ENCODE measurements at places on chromosomes 11 and 22.

DNA sequence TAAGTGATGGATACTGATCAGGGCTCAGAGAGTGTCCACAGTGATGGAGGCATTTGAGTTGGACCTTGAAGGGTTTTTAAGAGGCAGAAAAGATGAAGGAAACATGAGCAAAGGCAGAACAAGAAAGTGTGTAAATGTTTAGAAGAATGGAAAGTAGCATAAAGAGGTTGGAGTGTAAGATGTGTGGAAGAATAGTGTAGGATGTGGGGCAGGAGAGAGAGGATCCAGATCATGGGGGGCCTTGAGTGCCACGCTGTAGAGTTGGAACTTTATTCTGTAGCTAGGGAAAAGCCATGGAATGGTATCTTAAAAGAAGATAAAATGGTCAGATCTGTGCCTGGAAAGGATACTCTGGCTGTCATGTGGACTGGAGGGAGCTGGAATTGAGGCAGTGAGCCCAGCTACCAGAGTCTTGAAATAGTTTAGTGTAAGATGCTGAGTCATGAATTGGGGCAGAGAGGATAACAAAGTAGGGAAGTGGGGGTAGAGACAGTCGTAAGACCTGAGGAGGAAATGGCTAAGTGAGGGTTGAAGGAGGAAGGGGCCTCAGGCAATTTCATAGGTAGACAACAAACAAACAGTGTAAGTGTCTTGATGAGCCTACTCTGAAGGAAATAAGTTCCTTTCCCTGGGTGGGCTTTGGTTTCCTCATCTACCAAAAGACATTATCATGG lies 6.7 kb downstream of the KCNE3 start:
- DNase-seq: no peak

DNA sequence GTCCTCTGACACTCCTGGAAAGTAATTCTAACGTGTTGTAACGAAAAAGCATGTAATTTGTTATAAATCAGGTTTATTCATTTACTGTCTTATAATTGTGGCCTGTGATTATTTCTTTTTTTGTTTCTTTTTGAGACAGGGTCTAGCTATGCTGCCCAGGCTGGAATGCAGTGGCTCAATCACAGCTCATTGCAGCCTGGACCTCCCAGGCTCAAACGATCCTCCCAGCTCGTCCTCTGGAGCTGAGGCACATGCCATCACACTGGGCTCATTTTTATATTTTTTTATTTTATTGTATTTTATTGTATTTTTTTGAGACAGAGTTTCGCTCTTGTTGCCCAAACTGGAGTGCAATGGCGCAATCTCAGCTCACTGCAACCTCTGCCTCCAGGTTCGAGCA lies 15.9 kb downstream of the DENND5A start:
- DNase-seq: no peak

DNA sequence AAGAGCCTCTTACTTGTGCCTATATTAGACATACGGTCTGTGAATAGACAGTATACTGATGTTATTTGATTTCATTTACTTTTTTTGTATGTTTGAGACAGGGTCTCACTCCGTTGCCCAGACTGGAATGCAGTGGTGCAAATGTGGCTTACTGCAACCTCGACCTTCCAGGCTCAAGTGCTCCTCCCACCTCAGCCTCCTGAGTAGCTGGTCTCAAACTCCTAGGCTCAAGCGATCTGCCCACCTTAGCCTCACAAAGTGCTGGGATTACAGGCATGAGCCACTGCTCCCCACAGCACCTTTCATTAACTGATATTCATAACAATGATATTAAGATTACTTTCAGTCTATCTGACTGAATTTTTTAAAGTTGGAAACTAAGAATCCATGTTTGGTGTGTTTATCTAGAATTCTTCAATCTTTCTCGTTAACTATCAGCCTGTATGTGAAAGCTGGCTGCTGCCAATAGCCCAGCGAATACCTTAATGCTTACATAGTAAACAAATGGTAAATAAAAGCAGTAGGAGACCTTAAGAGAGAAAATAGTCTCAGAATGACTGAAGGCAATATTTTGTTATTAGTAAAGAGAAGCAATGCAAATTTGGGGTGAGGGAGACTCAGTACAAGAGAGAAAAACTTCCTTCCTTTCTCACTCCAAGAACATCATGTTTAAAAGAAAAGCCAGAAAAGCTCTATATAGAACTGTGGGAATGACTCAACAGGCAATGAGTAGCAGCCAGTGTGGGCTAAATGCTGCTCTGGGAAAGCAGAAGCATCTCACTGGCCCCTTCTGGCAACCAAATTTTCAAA lies 101.9 kb downstream of the MRTFA start:
- DNase-seq: no peak

DNA sequence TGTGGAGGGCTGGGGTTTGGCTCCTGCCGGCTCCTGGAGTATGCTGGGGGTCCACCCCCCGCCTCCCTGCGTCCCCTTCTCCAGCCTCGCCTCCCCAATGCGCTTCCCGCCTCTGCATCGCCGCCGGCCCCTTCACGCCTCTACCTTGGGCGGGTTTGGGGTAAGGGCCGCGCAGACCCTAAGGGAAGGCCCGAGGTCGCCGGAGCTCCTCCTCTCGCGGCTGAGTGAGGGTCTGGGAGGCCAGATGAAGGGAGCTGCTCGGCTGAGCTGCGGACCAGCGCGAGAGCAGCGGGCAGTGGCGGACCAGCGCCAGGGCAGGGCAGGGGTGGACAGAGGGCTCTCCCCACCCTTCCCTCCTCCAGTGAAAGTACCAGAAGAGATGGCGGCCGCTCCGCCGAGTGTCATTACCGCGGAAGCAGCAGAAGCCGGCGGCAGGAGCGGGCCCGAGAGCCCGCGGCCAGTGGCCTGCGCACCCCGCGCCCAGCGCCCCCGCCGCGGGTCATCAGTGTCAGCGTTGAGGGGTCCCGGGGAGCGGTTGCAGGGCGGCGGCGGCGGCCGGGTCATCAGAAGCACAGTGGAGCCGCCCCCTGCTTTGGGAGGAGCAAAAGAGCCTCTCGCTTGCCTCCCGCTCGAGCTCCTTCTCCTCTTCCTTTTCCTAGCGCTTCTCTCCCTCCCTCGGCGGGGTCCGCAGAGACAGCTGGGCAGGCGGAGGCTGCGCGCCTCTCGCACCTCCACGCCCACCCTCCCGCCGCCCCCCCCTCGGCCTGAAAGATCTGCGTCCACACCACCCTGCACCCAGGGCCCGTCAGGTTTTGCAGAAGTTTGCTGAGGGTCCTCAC lies 255.6 kb upstream of the CADM1 start:
- DNase-seq: no peak

DNA sequence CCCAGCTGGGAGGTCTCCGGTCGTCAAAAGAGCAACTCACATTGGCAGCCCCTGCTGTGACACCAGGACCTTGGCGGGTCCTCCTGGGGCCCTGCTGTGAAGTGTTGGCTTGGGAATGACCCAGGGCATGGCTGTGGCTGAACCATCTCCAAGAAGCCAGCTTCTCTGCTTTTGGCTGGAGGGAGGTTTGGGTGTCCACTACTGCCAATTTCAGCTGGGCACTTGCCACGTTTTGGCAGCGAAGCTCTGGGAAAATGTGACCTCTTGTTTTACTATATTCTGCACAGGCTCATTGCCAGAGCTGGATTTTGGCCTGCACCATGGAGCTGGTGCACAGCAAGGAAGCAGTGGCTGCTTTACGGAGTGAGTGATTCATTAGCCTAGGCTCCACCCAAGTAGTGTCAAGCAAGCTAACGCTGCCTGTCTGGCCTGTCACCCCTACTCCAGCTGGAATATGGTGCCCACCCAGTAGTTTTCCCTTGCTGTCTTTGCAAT lies 24.3 kb upstream of the SMCO4 start:
- no peak for DNase-seq

DNA sequence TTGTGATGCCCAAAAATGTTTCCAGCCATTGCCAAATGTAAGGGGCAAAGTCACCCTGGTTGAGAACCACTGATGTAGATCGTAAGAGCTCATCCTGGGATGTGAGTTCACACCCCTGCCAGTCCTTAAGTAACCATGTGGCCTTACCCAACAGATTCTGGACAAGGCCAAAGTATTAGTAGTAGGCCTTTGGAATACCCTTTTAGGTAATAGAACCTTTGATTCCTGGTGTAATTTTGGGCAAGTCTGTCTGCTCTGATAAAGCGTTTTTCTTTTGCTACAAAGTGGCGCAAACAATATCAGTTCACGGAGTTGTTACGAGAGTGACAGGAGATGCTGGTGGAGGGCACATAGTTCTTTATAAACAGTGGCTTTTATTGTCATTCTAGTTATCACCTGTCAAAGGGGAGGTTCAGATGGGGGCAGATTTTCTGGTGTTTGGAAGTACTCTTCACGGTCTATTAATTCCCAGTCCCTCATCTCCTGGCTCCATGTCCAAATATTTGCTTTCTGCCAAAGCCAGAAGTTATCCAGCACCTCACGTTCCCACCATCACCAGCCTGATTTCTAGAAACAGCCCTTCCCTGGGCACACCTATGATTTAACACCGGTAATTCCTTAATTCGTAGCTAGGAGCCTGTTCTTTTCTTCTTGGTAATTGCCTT lies 73.8 kb upstream of the CRYBB3 start:
- DNase-seq: no peak

GRCh38 chr11:69361466-69361865 lies 67.5 kb downstream of the MYEOV start:
- no peak for DNase-seq

DNA sequence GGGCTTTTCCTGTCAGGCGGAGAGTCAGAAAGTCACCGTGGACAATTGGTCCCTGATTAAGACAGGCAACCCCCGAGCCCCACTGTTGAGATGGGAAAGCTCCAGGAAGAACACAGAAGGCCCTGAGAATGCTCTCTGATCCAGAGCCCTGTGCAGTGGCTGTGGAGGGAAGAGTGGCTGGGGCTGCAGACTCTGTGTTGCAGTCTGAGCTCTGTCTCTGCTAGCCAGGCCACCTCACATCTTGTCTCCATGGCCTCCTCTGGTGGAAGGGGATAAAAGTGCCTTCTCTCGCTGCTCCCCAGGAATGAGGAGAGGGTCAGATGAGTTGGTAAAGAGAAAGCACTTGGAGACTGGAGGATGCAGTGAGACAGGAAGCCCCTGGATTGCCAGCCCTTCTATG lies 141.2 kb downstream of the CEP164 start:
- no peak for DNase-seq

DNA sequence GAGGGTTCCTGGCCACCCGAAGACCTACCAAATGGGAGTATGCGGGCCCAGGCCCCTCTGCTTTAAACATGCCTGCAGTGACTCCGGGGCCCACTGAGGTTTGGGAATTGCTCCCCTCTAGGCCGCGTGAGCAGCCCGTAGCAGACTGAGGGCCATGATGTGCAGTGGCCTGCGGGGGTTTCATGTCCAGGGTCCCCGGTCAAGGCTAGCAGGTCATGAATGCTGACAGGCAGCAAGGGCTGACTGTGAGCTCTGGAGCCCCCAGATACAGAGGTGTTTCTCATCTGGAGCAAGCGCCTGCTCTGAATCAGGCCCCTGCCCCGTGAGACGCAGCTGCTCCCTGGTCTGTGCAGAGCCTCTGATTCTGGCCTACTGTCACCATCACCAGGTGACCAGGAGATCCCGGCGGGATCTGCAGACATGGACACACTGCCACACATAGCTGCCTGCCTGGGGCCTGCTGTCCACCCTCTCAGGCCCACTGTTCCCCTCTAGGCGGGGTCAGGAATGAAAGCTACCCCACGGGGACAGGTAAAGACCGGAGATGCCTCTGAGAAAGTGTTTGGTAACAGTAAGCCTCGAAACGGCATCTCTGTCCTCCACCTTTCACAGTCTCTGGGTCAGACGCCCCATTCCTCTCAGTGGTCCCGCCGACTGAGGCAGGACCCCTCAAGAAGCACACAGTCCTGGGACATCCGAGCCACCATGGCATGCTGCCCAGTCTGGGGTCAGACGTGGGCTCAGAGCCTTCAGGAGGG lies 73.3 kb downstream of the PARVB start:
- no peak for DNase-seq

DNA sequence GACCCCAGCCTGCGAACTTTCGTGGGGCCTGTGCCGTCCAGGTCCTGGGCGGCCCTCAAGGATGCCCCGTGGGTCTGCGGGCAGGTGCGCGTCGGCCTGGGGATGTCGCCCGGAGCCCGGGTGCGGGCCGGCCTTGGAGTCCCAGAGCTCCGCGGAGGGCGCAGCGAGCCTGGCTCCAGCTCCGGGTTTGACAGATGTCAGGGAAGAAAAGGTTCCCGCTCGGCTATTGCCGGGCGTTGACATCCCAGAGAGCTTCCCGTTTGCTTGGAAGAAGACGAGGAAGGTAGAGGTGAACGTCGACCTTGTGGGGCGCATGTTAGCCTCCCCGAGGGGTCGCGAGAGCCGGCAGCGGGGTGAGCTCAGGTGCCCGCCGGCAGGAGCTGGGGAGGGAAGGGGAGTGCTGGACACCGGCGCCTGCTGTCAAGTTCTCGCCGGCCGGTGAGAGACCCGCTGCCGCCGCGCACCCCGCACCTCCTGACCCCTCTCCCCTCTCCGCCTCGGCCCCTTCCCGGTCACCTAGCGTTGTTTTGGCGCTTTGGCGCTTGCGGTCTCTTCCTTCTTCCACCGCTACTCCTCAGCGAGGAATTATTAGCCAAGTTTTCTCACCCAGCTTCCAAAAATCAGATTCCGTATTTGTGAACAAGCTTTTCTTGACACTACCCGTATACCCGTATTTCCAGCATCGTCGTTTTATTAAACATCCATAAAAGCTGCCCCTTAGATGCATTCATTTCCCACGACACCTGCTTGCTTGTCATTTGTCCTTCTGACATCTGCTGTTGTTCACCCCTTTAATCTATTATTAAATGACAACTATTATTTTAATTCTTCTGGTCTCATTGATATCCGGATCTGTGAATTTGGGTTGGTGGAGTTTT lies 1.3 kb downstream of the BMAL1 start:
- no peak for DNase-seq

- no peak for DNase-seq
These were observed 48.1 kb upstream of the EIF3D start for GRCh38 chr22:36577019-36577418.

- DNase-seq: no peak
These were observed 34.0 kb upstream of the SMIM38 start for GRCh38 chr11:69121621-69122325.

- DNase-seq: no peak
These were observed 861.8 kb downstream of the LRRC4C start for GRCh38 chr11:40597546-40598113.

DNA sequence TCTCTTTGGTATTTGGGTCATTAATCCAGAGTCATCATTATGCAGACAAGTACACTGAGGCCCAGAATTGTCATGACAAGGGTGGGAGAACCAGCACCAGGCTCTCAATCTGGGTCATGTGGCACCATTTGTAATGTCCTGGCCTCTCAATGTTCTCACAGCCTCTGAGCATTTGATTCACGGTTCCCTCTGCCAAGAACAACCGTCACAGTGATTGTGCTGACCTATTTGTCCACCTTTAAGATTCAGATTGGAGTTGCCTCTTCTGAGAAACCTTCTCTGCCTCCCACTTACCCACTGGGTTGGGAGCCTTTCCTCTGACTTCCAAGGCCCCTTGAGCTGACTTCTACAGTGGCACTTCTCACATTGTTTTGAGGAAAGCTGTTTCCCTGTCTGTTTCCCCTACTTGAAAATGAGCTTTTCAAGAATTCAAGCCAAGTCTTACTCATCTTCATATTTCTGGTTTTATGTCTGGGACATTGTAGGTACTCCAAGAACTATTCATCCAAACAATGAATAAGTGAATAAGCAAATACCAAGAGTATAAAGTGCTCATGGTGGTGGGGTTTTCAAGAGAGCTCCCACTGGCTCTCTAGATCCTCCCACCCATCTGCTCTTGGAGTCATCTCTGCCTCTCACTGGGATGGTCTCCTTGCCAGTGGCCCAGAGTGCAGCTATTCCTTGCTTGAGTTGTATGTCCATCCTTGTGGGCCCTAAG lies 126.4 kb upstream of the E2F8 start:
- DNase-seq: no peak

GRCh38 chr11:19691815-19692500 lies 20.7 kb upstream of the NAV2 start:
- DNase-seq: no peak

GRCh38 chr11:59336176-59336575 lies 22.5 kb upstream of the OR5AN1 start:
- no peak for DNase-seq

GRCh38 chr11:114246321-114247069 lies 49.7 kb upstream of the NNMT start:
- DNase-seq: no peak
